ENCODE measurements at places on chromosomes 2 and 18. TPM values are rescaled to one million over a fixed set of nuclear protein-coding genes. Genes with fewer than 3 reads are reported as not detected.
A peak's percentile ranks its signal among the peaks of the same experiment; 100 is the strongest.

GRCh38 chr2:216171011-216171410 is 61.9 kb downstream of the XRCC5 start:
- H3K27me3 ChIP-seq, result no peaks in the 10 kb centered on the region
- DNase-seq, result no peak
- H3K4me1 ChIP-seq, result no peaks in the 10 kb centered on the region
- no peak overlapping the region for H3K27ac ChIP-seq
- H3K36me3 ChIP-seq, result peaks cover 6% of the 10 kb centered on the region
- H3K4me3 ChIP-seq, result no peak overlapping the region

GRCh38 chr2:1497122-1497611 is 83.9 kb downstream of the TPO start:
- no peak overlapping the region for H3K4me3 ChIP-seq
- DNase-seq, result no peak
- H3K4me1 ChIP-seq, result no peaks in the 10 kb centered on the region
- H3K27me3 ChIP-seq, result no peaks in the 10 kb centered on the region
- no peak overlapping the region for H3K27ac ChIP-seq

GRCh38 chr2:98764499-98764898 is 33.6 kb upstream of the MGAT4A start:
- H3K4me3 ChIP-seq, result no peak overlapping the region
- no peaks in the 10 kb centered on the region for H3K27me3 ChIP-seq
- no peaks in the 10 kb centered on the region for H3K4me1 ChIP-seq
- H3K27ac ChIP-seq, result no peak overlapping the region
- DNase-seq, result no peak
- H3K36me3 ChIP-seq, result no peaks in the 10 kb centered on the region

DNA sequence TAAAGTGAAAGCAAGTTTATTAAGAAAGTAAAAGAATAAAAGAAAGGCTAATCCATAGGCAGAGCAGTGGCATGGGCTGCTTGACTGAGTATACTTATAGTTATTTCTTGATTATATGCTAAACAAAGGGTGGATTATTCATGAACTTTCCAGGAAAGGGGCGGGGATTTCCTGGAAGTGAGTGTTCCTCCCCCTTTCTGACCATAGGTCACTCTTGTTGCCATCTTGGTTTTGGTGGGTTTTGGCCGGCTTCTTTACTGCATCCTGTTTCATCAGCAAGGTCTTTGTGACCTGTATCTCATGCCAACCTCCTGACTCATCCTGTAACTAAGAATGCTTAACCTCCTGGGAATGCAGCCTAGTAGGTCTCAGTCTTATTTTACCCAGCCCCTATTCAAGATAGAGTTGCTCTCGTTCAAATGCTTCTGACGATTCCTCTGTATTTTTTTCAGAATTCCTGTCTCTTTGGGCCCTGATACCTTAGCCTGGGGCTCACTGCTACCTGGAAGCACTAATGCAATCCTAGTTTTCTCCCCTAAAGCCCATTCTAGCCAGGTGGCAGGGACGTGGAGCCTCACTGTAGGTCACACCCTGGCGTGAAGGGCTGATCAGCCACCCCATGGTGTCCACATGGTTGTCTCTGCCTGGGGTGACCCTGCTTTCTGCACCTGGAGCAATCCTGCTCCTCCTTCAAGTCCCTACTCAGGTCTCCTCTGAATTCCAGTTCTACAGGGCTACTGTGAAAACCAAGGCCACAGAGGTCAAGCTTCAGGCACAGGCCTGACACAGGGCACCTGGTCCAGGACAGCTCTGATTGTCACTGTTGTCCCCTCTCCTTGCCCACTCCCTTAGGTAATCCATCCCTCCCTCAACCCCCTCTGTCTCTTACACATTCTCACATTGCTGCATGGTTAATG is 6.0 kb upstream of the SLC35F6 start:
- no peaks in the 10 kb centered on the region for H3K36me3 ChIP-seq
- peaks cover 16% of the 10 kb centered on the region for H3K4me1 ChIP-seq
- H3K27ac ChIP-seq, result peak overlapping the region; percentile 93
- DNase-seq, result peak; percentile 99
- no peak overlapping the region for H3K4me3 ChIP-seq

DNA sequence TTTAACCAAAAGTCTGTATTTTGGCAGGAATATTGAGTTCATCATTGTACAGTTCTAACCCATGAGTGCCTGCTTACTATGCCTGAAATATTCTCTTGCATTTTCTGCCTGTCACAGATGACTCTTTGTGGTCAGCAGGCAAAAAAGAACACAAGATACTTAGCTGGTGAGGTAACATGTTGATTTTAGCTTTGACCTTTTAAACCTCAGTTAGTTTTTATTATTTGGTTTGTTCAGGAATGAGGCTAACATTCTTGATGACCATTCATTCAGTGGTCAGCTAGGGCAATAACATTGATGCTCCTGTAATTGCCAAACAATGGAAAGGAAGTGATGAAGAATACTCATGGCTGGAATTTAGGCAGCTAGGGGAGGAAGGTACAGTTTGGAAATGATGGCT is 491.2 kb downstream of the PIK3C3 start:
- no peak overlapping the region for H3K27ac ChIP-seq
- no peaks in the 10 kb centered on the region for H3K36me3 ChIP-seq
- no peaks in the 10 kb centered on the region for H3K4me1 ChIP-seq
- peak; percentile 98 for DNase-seq
- H3K4me3 ChIP-seq, result no peak overlapping the region

DNA sequence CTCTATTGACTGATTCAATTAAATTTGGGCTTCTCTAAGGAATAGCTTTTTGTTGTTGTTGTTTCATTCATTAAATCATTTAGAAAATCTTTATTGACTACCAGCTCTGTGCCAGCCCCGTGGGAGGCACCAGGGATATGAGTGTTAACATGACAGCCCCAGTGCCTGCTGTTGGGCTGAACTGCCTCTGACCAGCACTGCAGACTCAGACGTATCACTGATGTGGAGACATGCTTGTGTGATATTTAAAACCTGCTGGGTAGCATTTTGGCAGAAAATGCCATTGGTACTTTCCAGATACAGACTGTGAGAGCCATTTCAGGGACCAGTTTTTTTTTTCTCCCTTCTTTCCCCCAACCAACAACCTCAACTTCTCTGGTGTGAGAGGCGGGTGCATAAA is 38.6 kb upstream of the KCNF1 start:
- no peak for DNase-seq
- H3K36me3 ChIP-seq, result no peaks in the 10 kb centered on the region
- H3K27ac ChIP-seq, result no peak overlapping the region
- no peaks in the 10 kb centered on the region for H3K4me1 ChIP-seq
- peaks cover 3% of the 10 kb centered on the region for H3K27me3 ChIP-seq

DNA sequence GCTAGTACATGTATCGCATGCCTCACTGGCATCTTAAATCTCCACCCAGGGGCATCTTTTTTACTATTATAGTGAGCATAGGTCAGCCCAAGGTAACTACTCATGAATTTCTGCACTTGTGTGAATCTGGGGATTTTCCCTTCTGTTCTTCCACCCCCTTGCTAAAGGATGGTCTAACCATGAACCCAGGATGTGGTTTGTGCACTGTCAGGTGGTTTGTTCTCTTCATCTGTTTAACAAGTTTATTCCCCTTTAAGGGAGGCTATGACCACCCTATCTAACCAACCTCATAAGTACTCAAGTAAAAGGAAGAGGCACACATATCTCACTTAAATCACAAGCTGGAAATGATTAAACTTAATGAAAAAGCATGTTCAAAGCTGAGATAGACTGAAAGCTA is 243.0 kb downstream of the RPRM start:
- H3K4me1 ChIP-seq, result no peaks in the 10 kb centered on the region
- no peak for DNase-seq
- H3K36me3 ChIP-seq, result no peaks in the 10 kb centered on the region
- H3K27ac ChIP-seq, result no peak overlapping the region
- H3K4me3 ChIP-seq, result no peak overlapping the region

APLF gene
- 9.4 TPM for total RNA-seq

DNAJC5G gene
- total RNA-seq, result not detected

LPIN1 gene
- 149 TPM for total RNA-seq

PRLH gene
- not detected for total RNA-seq

All from fibroblast of lung (primary cell).